T follicular helper cell (primary cell): ENCODE measurements at places on chromosomes 12 and 14.

DNA sequence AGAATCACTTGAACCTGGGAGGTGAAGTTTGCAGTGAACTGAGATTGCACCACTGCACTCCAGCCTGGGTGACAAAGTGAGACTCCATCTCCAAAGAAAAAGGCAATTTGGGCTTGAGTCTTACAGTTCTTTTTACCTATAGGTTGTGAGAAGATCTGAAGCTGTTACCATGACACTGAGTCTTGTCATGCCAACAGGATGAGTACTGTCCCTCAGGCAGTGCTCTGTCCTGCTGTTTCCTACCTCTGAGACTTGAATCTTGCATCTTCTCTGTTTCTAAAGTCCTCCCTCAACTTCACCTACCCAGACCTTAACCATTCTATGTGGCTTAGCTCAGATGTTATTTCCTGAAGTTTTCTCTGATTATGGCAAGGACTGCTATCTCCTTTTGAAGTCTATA is 400.8 kb upstream of the PRICKLE1 start:
- DNase-seq: no peak

- no peak for DNase-seq
Measured at GRCh38 chr14:95314609-95315008, 5.1 kb downstream of the CLMN start.

GRCh38 chr12:12123036-12123604 is 52.4 kb downstream of the BCL2L14 start:
- no peak for DNase-seq

GRCh38 chr14:104292084-104292970 is 153.9 kb downstream of the KIF26A start:
- no peak for DNase-seq

GRCh38 chr12:126915309-126915708 is 1351.7 kb upstream of the TMEM132C start:
- DNase-seq: no peak

- no peak for DNase-seq
Measured at GRCh38 chr12:70535896-70536374, 101.3 kb downstream of the PTPRB start.
